ENCODE measurements at places on chromosomes 4 and X.

- no peak for DNase-seq
Observed at GRCh38 chr4:123068081-123068480, 145.7 kb upstream of the NUDT6 start.

GRCh38 chr4:107818301-107818910 lies 6.3 kb upstream of the SGMS2 start:
- no peak for DNase-seq

GRCh38 chr4:5782829-5783476 lies 72.0 kb downstream of the EVC start:
- DNase-seq = no peak

DNA sequence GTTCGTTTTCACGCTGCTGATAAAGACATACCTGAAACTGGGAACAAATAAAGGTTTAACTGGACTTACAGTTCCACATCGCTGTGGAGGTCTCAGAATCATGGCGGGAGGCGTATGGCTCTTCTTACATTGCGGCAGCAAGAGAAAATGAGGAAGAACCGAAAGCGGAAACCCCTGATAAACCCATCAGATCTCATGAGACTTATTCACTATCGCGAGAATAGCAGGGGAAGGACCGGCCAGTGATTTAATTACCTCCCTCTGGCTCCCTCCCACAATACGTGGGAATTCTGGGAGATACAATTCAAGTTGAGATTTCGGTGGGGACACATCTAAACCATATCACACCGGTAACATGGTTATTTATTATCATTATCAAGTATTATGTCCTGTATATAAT lies 2204.5 kb downstream of the ARAP2 start:
- DNase-seq = no peak

DNA sequence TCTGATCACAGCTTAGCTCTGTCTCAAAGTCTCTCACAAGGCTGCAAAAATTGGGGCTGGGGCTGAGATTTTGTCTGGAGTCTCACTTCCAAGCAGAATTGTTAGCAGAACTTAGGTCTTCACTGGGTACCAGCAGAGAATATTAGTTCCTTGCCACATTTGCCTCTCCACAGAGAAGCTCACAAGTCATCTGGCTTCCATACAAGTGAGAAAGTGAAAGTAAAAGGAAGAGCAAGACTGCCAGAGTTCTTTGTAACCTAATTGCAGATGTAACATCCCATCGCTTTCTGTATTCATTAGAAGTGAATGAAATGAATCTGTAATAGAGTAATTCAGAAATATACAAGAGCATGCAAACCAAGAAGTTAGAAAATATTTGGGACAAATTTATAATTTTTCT lies 624.1 kb upstream of the GNPDA2 start:
- DNase-seq = no peak

GRCh38 chr4:94536049-94536448 lies 84.3 kb downstream of the PDLIM5 start:
- DNase-seq = no peak

DNA sequence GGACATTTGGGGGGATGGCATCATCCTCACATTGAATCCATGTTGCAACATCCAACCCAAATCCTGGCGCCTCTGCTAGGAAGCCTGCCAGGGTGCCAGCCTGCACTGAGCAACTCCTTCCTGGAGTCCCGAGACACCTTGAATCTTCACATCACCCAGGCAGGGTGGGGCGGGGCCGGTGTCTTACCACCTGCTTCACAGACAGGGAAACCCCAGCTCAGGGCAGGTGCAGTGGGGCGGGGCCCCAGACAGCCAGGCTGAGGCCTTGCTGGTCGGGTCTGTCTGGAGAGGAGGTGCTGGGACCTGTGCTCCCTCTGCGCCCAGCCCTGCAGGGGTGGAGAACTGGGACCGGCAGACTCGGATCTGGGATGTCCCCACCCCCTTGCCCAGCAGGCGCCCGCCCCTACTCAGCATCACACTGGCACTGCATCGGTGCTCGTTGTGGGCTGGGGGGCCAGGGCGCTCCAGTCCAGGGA lies 31.5 kb upstream of the HTRA3 start:
- DNase-seq = no peak

GRCh38 chrX:113802837-113803236 lies 781.0 kb upstream of the HTR2C start:
- DNase-seq = no peak

- DNase-seq = peak; percentile 65
Observed at GRCh38 chrX:129726307-129727111, 12.3 kb upstream of the XPNPEP2 start.

GRCh38 chr4:119207051-119207450 lies 5.5 kb upstream of the USP53 start:
- DNase-seq = no peak

DNA sequence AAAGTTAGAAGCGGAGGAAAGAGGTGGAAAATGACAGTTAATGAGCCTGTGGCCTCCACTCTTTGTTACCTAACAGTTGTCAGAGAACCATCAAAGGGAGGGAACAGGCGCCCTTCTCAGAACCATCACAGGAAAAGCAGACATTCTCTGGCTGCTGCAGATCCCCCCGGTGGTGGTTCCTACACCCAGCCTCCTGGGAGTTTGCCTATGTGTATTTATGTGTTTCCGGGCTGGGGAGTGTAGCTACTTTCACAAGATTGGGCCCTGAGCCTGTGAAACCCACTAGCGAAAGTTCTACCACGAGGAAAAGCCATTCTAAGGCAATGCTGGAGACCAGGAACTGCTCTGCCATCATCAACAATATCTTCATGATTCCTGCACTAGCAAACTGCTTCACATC lies 52.7 kb upstream of the BCOR start:
- DNase-seq = no peak

GRCh38 chr4:153585026-153585425 lies 99.1 kb upstream of the TLR2 start:
- DNase-seq = no peak

DNA sequence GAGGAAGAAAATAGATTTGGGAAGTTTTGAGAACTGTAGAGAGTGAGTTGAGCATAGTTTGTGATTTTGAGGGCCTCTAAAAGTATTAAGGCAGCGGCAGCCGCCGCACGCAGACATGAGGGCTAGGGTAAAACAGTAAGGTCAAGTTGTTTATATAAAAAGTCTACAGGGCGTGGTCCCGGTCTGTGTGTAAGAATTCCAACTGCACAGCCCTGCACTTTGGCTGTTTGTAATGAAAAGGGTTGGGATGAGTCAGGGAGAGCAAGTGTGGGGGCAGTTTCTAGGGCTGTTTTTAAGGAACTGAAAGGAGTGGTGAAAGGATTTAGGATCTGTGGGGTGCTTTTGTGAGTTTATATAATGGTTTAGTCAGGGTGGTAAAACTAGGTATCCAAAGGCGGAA lies 55.0 kb downstream of the BEX3 start:
- no peak for DNase-seq

GRCh38 chrX:136616987-136617685 lies 30.8 kb upstream of the CD40LG start:
- no peak for DNase-seq

DNA sequence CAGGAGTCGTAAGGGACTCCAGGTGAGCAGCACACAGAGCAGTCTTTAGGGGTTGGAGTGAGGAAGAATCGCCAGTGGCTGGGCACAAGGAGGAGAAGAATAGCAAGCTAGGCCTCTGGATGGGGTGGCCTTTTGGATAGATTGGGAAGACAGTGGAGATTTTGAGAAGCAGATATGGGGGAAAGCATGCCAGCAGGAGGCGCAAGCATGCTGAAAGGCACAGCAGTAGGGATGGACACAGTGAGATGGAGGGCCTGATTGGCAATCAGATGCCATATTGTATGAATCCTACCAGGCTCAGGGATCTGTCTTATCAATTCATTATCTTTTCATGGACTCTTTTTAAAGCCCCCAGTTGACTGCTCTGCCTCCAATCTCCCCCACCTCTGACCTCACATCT lies 60.4 kb upstream of the MAGEA4 start:
- DNase-seq = no peak

- no peak for DNase-seq
Observed at GRCh38 chr4:8732681-8733243, 138.9 kb downstream of the HMX1 start.

GRCh38 chr4:120683897-120684540 lies 238.5 kb downstream of the PRDM5 start:
- DNase-seq = no peak

DNA sequence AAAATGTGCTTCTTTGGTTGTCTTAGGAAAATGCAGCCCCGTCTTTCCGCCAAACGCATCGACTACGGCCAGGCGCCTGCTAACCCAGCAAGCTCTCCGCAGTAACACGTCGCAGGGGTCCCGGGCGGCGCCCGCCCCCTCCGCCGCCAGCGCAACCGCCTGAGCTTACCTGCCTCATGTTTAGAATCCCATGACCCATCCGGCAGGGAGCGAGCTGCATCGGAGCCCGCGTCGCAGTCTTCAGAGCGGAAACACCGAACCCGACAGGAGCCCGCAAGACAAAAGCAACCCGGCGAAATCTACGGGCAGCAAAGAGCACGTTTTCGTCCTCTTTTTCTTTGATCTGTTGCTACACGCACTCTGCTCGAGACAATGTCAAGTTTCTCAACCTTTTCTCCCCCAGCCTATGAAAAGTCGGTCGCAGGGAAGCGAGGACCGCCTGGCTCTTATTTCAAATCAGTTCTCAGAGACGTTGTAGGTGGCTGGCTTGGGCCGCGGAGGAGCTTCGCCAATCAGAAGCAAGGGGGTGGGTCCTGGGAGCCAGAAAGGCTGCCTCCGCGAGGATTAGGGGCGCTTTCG lies at the start of gene MID1:
TSS of gene MID1 (minus strand) at position 465 of the 579 bp plus-strand sequence. CDS start 53,038 bp downstream, outside the sequence.
- peak; percentile 68 for DNase-seq

DNA sequence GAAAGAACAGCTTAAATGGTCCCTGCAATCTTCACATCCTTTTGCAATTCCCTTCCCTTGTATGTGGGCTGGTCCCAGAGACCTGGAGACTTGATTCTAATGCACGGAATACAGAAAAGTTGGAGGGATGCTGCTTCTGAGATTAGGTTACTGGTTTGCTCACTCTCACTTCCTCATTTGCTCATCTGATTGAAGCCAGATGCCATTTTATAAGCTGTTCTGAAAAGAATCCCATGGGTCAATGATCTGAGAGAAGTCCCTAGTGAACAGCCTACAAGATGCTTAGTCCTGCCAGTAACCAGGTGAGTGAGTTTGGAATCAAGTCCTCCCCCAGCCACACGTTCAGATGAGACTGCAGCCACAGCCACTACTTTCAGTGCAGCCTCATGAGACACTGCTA lies 35.9 kb downstream of the MAGEA1 start:
- no peak for DNase-seq

Measured in heart left ventricle (tissue), 16 donors.